ENCODE measurements at places on chromosomes 2 and 18.
A peak's percentile ranks its signal among the peaks of the same experiment; 100 is the strongest.

DNA sequence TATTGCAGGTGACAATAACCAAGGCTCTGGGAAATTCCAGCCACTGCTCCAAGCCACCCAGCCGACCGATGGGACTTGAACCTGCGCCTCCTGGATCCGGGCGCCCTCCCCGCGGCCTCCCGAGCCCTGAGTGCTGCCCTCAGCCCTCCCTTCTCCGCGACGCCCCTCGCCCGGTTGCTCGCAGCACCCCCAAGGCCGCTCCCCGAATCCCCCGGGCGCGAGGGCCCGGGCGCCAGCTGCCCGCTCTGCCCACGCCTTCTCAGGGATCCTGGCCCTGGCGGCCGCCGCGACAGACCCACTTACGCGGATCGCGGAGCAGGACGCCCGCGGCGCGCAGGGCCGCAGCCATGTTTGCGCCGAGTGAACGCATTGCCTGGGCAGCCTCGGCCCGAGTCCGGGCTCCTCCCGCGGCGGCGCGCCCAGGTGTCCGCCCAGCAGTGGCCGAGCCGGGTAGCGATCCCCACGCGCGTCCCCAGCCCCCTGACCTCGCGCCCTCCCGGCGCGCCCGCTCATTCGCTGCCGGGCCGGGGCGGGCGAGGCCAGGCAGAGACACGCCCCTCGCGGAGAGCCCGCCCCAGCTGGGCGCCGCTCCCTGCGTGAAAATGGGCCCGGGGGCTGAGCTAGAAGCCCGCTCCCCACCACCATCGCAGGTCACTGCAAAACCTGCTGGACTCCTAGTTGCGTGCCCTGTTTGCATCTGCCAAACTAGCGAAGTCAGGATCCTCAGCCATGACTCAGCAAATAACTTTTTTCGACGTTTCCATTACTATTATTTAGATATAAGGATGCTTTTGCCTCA is at the start of gene FECH:
Gene FECH (minus strand): TSS at position 452 of the 799 bp plus-strand sequence. CDS start 82 bp downstream, at position 370.
- DNase-seq, result peak; percentile 75

GRCh38 chr2:205864491-205864890 is 182.2 kb downstream of the NRP2 start:
- DNase-seq, result no peak

GRCh38 chr2:178291703-178292102 is 97.4 kb downstream of the OSBPL6 start:
- DNase-seq, result no peak

GRCh38 chr2:218406209-218406948 is 6.7 kb downstream of the CTDSP1 start:
- DNase-seq, result peak; percentile 92

DNA sequence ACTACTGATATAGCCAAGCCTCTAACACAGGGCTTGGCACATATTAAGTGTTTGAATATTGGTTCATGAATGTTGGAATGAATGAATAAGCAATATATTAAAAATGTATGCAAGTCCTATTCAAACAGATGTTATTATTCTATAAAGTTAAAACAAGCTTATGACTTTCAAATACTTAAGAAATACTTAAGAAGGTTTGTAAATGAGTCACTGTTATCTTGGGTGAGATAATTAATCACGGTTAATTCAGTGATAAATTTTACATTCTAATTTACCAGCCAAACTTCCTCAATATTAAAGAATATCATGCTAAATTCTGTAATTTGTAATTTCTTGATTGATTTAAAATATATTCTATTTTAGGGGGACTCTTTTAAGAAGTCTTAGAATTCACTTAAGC is 74.8 kb downstream of the RBMS1 start:
- DNase-seq, result no peak

GRCh38 chr2:173355866-173356508 is 1.3 kb downstream of the CDCA7 start:
- no peak for DNase-seq

DNA sequence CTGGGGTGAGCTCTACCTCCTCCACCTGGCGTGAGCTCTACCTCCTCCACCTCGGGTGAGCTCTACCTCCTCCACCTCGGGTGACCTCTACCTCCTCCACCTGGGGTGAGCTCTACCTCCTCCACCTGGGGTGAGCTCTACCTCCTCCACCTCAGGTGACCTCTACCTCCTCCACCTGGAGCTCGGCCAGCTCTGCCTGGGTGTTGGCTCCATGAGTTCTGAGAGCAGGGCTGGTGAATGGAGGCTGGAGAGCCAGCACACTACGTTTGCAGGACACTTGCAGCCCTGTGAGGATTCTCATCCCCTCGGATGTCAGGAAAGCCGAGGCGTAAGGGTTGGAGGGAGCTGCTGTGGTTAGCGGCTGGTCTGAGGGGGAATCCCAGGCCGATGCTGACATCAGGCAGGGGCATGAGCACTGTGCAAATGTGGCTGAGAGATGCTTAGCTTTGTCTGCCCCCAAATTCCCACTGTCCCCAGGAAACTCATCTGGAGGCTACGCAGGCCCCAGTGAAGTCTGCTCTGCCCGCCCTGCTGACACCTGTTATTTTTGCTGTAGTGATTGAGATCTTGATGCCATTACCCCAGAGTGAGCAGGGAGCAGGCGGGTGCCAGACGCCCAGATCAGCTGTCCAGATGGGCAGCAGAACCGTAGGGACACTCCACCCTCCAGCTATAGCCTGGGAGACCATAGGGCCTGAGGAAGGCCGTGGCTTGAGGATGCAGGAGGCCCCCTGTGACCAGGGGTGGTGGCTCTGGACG is 3.3 kb downstream of the CROCC2 start:
- no peak for DNase-seq

DNA sequence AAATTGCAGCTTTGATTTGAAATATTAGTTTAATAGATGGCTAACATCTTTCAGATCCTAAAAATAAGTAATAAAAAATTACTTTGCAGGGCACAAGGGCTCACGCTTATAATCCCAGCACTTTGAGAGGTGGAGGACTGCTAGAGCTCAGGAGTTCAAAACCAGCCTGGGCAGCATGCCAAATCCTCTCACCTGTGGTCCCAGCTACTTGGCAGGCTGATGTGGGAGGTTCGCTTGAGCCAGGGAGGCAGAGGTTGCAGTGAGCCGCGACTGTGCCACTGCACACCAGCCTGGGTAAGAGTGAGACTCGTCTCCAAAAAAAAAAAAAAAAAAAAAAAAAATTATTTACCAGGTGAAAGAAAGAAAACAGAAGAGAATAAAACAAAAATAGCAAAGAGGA is 449.8 kb downstream of the NRXN1 start:
- DNase-seq, result no peak

DNA sequence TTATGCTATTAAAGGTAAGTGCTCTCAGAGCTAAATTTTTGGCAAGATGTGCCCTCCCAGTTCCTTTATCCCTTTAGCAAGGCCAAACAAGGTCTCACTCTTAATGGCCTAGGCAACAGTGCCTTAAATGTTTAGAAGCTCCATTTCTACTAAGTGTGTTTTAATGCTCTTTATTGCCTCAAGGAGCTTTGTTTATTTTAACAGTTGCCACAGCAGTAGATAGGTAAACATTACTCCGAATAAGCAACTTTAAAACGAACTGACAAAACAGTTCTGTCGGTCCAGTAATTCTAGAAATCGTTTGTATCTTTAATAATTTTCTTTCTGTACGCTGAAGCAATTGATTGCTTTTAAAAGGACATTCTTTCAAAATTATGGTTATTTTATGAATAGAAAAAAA is 74.5 kb downstream of the PIEZO2 start:
- no peak for DNase-seq

DNA sequence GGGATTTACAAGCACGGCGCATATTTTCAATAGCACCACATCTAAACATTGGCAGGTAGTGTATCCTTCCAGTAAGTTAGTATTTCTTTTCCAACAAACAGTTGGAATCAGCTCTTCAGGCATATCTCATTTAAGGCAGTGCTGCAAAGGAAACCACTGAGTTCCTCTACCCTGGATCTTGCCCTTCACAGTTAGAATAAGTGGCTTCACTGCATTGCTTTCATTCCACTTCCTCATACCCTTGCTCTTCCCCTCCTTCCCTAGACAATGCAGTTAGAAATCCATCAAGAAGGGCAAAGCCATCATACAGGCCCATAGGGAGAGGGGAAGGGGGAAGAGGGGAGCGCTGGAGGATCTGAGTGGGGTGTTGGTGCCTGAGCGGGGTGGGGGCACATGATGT is 173.7 kb downstream of the FBXO15 start:
- no peak for DNase-seq

DNA sequence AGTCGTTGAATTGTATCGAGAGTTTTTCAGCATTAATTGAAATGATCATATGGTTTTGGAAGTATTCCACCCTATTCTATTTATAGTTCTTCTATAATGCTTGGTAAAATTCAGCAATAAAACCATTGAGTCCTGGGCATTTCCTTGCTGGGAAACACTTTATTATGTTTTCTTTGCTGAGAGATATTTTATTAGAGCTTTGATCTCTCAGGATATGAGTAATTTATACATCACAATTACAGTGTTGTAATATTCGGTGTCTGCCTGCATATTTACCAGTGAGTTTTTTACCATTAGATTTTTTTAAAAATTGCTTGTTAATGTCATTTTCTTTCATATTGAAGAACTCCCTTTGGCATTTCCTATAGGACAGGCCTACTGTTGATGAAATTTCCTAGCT is 402.7 kb upstream of the FSIP2 start:
- no peak for DNase-seq

GRCh38 chr2:38750011-38750890 is 910 bp downstream of the SRSF7 start:
- DNase-seq, result no peak

DNA sequence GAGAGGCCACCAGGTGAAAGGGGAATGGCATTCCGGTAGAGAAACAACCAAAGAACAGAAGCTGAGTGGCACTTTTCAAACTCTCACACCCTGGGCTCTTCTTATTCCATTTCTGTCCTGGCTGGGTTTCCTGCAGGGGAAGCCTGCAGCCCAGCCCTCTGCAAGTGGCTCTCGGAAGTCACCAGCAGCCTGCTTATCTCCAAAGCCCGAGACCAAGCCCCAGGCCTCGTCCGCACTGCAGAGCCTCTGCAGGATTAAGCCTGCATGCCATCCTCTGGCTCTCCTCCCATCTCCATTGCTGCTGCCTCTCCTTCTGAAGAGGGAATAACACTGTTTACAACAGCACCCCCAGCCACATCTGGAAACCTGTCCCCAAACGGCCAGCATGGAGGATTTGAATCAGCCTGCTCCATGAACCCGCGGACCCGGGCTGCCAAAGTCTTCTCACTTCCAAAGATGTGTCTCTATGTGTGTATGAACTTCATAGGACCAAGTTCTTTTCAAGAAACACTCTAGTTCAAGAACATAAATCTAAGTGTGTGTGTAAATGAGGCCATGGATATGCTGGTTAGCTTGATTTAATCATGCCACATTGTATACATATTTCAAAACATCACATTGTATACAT is 54.2 kb downstream of the DIPK1C start:
- DNase-seq, result no peak

DNA sequence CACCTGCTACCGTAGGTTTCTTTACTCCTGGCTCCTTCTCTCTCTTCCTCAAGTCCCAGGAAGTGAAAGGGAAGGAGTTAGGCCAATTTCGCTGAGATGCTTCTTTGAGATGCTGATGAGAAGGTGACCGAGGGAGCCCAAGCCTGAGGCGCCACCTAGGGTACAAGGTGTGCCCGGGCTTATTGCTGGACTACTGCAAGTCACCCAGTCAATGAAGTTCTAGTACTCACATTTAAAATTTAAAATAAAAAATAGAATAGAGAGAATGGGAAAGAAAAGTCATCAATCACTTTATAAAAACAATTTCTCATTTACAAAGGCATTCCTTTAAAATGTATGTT is 45.3 kb downstream of the ACAA2 start:
- DNase-seq, result no peak

DNA sequence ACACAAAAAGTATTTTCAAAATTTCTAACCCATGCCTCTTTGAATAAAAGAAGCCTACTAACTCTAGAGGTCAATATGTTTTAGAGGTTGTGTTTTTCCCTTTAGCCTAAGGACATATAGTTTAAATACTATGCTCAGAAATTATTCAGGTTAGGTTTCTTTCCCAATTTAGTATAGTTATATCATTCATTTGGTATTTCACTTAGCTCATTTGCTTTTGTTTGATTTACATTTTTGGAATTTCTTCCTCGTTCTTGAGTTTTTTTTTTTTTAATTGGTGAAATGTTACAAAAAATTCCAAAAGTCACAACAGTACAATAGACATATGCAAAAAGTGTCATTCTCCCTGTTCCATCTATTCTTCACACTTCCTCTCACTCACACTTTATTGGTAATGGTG is 371.3 kb upstream of the TNP1 start:
- no peak for DNase-seq

DNA sequence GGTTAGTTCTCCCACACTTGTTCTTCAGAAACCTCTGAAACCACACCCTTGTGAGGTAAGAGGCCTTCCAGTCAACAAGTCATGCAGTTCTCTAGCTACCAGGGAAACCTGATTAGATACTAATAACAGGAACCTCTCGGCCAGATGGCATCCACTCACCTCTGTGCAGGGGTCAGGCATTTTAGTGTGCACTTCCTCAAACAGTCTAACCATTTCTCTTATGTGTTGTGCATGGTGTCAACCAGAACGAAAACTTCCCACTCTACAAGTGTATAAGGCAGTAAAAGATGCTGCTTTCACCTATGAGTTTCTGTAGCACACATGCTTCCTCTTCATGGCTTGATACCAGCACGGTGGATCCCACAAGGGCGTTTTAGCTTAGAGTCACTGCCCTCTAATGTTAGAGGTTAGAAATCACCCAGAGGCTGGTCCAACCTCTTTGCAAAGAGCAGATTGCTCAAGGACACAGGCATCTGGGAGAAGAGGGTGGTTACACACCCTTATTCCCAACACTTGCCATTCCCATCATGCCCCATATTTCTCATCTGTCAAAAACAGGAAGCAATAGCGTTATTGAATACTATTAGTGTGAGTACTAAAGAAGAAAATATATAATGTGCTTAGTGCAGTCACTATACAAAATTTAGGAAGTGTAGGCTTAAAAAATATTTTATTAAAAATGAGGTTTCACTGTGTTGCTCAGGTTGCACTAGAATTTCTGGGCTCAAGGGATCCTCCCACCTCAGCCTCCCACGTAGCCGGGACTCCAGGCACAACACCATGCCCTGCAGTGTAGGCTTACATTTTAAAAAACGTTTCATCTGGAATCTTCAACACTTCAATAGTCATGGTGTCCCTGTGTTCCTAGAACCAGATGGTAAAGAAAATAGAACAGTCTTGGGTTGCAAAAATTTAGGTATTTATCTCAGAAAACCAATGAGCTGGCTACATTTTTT is 34.5 kb upstream of the RAB31 start:
- peak; percentile 67 for DNase-seq

DNA sequence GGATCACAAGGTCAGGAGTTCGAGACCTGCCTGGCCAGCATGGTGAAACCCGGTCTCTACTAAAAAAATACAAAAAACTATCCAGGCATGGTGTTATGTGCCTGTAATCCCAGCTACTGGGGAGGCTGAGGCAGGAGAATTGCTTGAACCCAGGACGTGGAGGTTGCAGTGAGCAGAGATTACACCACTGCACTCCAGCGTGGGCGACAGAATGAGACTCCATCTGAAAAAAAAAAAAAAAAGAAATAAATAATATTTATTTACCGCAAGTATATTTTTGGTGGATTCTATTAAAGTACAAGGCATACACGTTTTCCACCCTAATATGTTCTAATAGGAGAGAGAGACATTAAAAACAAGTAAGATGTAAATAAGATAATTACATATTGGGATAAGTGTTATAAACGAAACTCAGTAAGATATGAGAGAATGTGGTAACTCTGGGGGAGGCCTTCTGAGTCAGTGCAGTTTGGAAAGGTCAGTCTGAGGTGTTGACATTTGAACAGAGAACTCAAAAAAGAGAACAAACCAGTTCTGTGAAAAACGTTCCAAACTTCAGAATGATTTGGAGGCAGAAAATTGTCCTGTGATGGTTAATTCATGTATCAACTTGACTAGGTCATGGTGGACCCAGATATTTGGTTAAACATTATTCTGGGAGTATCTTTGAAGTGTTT is 8.8 kb upstream of the POLI start:
- DNase-seq, result peak; percentile 94

- DNase-seq, result no peak
These were observed 14.9 kb upstream of the SNED1 start for GRCh38 chr2:240983361-240983995.
